ENCODE measurements at places on chromosomes 6 and 20. TPM values are rescaled to one million over a fixed set of nuclear protein-coding genes. Genes with fewer than 3 reads are reported as not detected.

DNA sequence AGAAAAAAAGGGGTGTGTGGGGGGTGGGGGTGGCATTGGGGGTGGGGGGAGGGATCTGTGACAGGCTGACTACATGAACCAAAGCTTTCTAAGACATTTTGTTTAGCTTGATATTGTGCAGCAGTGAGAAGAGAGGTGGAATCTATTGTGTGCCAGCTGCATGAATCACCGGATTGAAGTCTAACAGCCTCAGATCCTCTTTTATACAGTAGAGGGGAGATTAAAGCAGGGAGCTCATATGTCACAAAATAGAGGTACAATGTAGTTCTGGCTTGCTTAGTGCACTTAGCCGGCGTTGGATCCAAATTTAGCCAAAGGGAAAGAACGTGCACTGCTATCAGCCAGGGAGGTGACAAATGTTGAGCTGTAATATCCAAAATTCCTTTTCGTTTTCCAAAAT, 404.2 kb upstream of the CITED2 start:
- DNase-seq: peak; percentile 76

The GSTA1 gene
- 0.30 TPM for total RNA-seq

- peak; percentile 40 for DNase-seq
These were observed 162.9 kb upstream of the SASH1 start for GRCh38 chr6:148179786-148180185.

The CPXM1 gene
- total RNA-seq: 0.15 TPM

The SLC22A7 gene
- not detected for total RNA-seq

DNA sequence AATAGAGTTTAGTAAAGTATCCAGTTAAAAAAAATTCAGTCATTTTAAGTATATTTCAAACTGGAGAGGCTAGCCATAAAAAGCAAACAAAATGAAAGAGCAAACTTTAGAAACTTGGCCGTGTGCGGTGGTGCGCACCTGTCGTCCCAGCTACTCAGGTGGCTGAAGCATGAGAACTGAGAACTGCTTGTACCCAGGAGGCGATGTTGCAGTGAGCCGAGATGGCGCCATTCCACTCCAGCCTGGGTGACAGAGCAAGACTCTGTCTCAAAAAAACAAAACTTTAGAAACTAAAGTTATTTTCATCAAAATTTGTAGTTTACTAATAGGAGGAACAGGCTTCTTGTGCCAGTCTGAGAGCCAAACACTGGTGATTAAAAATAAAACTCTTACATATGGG, 100.2 kb upstream of the POPDC3 start:
- no peak for DNase-seq

DNA sequence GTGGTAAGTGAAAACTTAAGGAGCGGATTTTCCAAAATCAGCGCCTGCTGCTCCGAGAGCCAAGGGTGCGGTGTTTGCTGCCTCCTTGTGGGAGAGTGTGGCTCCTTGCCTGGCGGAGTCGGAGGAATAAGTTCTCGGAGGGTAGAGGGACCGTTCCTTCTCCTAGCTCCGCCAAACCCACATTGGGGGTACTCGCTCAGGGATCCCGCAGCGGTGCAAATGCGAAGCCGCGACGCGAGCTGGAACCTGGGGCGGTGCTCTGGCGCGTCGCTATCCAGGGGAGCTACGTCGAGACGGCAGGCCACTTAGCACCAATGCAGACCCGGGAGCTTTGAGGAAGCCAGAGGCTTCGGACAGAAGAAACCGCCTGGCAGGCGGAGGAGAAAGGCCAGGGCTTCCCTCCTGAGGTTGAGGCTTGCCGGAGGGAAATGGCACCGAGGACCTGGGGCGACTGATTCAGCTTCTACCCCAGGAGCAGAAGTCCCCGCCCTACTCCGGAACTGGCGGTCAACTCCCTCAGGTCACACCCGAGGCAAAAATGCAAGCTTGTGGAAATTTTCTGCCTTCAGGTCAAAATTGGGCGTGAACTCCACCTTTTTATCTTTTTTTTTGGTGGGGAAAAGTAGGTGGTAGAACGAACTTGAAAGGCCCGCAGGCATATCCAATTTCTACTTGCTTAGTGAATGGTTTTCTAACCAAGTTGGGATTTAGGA, 5.7 kb upstream of the DDX43 start:
- peak; percentile 76 for DNase-seq

- DNase-seq: peak; percentile 45
These were observed 16.3 kb upstream of the HM13 start for GRCh38 chr20:31497838-31498540.

DNA sequence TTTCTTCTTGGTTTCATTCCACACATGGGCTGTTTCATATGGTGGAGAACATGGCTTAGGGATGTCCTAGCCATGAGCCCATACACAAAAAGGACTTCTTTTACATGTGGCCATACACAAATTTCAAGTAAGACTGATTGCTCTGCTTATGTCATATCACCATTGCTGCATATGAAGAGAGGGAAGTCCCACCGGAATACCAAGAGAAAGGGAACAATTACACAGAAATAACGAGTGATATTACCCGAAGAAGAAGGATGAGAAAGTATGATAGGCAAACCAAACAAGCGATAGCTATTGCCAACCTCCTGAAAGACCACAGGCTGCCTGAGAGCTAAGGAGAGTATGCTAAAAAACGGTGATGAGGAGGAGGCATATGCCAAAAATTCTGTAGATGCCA, 70.5 kb upstream of the TNFRSF21 start:
- DNase-seq: no peak

The MUC21 gene
- not detected for total RNA-seq

DNA sequence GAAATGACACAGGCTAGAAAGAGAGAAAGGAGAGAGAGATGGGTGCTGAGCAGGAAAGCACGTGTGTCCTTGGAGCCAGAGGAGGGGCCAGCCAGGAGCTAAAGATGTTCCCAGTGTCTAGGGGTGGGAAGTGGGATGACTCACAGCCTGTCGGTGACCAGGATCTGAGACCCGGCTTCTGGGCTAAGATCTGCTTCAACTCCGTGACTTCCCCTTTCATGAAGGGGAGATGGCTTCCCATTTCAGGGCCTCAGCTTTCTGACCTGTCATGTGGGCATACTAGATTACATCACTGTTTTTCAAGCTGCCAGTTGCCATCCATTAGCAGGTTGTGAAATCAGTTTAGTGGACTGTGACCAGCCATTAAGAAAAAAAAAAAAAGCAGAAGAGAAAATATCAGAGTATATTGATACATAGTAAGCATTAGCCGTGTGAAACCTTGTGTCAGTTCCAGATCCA, 5.4 kb downstream of the TGM3 start:
- peak; percentile 62 for DNase-seq

GRCh38 chr20:20926222-20926905, 179.8 kb downstream of the LINC00237 start:
- peak; percentile 67 for DNase-seq

GRCh38 chr6:94845742-94846141, 731.6 kb upstream of the MANEA start:
- DNase-seq: no peak

- DNase-seq: no peak
These were observed 185.8 kb upstream of the CCN2 start for GRCh38 chr6:132136981-132137380.

DNA sequence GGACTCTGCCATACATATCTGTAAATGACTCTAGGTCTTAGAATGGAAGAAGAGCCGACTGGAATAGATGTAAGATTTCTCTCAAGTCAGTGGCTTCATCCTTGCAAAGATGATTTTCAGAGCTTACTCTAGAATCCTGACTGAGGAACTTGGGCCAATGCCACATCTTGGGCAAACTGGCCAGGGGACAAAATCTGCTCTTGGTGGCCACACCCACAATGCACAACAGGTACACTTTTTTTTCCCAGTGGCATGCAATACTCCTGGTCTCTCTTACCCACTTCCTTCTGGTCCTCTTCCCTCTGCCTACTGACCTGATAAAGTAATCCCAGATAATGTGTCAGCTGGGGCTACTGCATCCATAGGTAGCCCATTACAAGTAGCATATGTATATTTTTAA, 13.4 kb downstream of the CLIC5 start:
- DNase-seq: no peak

- no peak for DNase-seq
These were observed 15.0 kb downstream of the DLGAP4 start for GRCh38 chr20:36320898-36321695.

DNA sequence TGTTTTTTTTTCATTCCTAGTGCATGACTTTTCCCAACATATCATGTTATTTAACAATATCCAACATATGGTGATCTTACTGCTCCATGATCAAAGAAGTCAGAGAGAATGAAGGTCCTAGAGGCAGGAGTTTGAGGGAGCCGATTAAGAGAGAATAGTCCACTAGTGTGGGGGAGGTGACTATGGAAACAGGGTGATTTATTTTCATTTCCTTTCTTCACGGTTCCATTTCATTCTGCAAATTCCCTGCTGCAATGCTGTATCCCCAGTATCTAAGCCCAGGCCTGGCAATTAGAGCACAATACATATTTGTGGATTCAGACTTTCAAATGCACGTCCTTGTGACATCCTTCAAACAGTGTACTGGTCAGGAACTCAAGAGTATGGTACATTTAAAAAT, 91.4 kb downstream of the CD83 start:
- DNase-seq: no peak

- DNase-seq: no peak
These were observed 86.5 kb downstream of the CRYBG1 start for GRCh38 chr6:106446983-106447382.

DNA sequence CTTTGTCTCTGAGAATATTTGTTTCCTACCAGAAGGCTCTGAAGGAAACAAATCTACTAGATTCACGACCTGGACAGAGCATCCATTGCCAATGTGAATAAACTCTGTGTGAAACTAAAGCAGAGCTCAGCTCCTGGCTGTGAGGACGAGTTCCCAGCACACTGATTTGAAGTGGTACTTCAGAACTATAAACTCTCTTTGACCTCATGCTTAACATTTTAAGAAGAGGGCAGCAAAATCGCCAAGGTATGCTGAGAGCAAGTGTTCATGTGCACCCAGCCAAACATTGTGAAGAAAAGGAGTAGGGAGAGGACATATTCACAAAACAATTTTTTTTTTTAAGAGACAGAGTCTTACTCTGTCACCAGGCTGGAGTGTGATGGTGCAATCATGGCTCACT, 33.7 kb upstream of the ZNF133 start:
- no peak for DNase-seq

- no peak for DNase-seq
These were observed 51.0 kb downstream of the ZBTB2 start for GRCh38 chr6:151340219-151340978.

DNA sequence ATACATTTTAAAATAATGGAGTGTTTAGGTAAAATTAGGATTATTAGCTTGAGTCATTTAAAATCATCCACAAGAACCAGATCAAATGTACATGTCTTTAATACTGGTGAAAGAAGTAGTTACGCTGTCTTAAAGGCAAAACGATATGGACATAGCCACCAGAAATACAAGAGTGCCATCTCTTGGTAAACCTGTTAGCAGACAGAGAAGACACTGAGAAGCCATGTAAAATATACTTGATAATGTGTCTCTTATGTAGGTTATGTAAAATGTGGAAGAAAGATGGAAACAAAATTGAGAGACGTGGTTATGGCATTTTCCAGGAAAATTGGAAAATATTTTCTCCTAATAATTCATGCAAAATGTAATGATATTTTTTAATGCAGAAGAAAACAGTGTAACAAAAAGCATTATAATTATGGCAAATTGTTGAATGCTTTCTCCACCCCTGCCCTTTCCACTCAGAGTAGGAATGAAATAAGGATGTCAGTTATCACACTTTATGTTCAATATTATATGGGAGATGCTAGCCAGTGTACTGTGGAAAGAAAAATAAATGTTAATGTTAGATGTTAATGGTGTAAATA, 12.2 kb upstream of the SLC17A2 start:
- DNase-seq: peak; percentile 64

DNA sequence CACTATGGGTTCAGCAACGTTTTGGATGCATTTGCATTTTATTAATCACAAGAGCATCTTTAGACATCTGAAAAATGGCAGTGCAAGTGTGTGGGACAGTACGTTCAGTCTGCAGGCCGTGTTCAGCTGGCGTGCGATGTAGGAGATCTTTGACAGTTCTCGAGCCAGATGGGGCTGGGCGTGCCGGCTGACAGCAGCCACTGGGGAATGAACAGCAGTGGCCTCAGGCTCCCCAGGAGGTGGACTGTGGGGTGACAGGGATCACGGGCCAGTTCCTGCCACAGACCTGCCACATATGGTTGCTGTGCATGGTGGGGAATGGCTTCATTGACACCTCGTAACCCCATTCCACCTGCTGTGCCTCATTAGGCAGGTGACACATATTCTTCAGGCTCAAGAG, 16.4 kb upstream of the MLN start:
- DNase-seq: no peak

The CDH22 gene
- total RNA-seq: not detected

The PROKR2 gene
- not detected for total RNA-seq

The PSORS1C2 gene
- total RNA-seq: not detected

The EPB41L1 gene
- total RNA-seq: 34.9 TPM

GRCh38 chr6:11744753-11745152, 33.9 kb downstream of the ADTRP start:
- peak; percentile 82 for DNase-seq

DNA sequence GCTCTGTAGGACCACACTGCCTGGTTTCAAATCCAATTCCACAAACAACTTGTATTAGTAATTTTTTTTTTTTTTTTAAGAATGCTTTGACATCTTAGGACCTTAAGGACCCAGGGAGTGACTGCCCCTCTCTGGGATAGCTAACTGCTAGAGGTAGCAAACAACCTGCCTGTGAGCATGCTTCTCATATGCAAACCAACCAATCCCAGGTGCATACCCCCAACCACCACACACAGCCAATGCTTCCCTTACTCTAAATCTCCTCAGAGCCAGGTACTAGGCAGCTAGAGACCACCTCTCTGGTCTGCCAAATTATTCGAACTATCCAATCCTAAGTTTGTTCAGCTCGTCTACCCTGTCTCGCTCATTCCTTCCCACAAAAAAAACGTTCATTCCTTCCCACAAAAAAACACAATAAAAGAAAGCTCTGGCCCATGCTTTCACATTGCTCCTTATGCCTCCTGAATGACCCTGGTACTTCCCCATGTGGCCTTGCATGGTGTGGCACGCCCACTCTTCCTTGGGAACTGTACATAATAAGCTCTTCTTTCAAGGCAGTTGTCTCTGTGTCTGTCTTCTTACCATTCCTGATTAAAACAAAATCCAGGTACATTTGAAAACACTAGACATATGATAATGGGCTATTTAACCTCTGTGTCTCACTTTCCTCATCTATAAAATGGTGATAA, 6.4 kb downstream of the SERAC1 start:
- DNase-seq: peak; percentile 27

DNA sequence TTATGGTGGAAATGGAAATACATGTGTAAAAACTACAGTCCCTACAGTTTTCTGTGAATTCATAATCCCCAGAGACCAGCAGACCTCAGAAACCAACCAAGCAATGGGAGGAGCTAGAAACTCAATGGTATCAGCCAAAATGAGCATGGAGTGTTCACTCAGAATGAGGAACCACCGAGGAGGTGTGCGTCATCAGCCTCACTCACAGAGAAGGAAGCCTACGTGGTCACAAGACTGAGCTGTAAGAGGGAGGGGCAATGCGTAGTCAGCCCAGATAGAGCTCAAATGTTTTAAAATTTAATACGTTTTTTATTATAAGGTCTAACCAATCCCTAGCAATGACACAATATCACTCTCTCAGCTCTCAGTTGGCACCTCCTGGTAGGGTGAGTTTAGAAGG, 17.4 kb downstream of the MYLK4 start:
- DNase-seq: peak; percentile 24

GRCh38 chr6:137879299-137879698, 12.2 kb downstream of the TNFAIP3 start:
- DNase-seq: no peak

The TCF21 gene
- 0.07 TPM for total RNA-seq

- peak; percentile 30 for DNase-seq
These were observed 15.6 kb upstream of the UBE2J1 start for GRCh38 chr6:89368107-89368506.

Measured in M059J (cell line).